ENCODE measurements at places on chromosomes 11 and 22.

GRCh38 chr11:118304568-118305248 lies at the start of gene CD3E:
Gene CD3E (plus strand): TSS chr11:118304730. CDS start chr11:118304953, 223 bp downstream.
- DNase-seq = no peak

GRCh38 chr11:109940816-109941215 lies 152.4 kb upstream of the ZC3H12C start:
- DNase-seq = peak; percentile 75

GRCh38 chr11:20309231-20310025 lies 54.1 kb upstream of the HTATIP2 start:
- no peak for DNase-seq

DNA sequence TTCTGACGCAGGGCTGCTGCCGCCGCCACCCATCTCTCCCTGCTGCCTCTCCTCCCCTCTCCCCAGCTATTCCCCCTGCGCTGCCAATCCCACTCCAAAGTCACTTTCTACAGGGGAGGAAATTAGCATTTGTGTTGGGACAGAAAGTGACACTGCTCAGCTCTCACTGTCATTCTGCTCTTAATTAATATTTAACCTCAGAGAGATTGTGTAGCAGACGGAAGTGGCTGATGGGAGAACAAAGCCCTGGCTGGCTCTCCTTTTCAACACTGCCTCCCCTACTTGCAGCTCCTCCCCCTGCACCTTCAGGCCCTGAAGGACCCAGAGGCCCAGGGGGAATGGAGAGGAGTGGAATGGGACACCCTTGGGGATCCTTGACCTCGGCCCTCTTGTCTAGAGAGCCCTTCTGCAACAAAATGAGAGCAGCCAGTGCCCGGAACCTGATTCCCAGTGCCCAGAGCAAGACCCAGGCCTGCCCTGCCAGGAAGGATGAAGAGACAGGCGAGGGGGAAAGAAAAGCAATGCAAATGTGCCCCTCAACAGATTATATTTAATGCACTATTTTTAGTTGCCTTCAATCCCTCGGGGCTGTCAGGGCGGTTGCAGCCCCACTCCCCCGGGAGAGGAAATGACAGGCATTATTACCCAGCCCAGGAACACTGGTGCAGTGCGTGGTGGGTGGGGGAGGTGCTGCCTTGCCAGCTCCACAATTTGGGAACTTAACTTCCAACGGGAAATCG lies 14.6 kb upstream of the NRGN start:
- DNase-seq = peak; percentile 20

- no peak for DNase-seq
Measured at GRCh38 chr11:89235083-89235482, 57.4 kb downstream of the TYR start.

DNA sequence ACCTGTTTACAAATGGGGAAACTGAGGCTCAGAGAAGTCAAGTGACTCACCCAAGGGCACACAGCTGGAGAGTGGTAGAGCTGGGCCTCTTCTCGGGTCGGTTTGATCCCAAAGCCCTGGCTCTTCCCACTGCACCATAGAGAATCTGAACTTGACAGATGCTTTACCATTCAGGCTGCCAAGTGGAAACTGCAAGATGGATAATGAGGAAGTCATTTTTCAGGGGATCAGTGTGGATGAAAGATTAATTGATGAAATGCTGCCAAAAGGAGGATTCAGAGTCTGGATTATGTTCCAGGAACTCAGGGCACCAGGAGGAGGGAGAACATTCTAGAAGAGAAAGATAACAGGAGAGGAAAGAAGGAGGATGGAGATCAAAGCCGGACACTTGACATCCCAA lies 185.9 kb upstream of the ZBED5 start:
- DNase-seq = no peak

DNA sequence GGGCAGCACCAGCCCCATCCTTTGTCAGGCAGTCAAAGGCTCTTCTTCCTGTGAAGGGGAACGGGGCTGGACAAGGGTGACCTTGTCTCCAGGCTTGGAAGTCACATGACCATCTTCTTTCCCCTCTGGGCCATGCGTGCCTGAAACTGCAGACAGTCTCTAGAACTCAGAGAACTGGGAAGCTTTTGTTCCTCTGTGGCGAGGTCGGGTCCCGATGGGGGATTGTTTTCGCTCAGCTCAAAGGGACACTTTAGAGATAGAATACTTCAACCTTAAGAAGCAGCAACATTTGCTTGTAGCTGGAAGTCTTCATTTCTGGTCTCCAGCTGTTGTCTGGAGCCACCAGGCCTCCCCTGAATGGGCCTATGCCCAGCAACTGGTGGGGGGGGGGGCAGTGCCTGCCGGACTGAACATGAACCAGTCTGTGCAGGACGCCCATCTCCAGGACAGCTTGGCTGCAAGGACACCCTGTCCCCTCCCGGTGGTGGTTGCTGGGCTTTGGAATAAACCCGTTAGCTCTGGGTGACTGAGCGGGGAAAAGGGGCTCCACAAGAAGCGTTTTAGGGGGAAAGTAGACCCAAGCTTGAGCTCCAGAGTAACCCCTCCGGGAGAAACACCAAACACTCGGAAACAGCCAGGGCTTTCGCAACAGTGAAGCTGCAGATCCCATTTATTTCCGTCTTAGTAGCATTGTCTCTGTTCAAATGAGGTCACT lies 55.7 kb upstream of the EMID1 start:
- DNase-seq = no peak

DNA sequence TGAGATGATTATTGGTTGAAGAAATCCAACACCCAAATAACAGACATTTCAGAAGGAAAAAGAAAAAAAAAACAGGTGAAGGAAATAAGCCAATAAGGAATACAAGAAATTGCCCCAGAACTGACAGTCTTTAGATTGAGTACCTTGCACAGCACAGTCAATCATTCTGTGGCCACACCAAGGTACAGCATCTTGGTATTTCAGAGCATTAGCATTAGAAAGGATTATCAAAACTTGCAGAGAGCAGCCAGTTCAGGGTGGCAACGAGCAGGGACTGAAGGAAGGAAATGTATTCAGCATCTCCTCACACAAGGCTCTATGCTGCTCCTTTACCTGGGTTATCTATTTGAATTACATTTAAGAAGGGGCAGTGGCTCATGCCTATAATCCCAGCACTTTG lies 2.1 kb downstream of the ADA2 start:
- no peak for DNase-seq

DNA sequence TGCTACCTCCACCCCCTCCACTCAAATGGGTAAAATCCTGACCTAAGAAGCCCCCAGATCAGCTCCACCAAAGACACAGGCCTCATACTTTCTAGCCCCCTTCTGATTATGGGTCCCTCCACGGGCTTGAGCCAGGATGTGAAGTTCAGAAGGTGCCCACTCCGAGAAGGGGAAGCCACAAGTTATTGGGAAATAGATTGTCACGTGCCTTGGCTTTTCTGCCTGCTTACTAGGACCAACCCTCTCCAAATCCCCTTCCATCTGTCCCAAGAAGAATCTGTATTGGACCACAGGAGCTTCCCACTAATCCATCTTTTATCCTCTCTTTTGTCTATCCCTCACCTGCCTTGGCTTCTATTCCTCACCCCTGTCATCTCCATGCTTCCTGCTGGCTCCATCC lies 3.0 kb upstream of the NRGN start:
- no peak for DNase-seq

GRCh38 chr11:898143-898511 lies 12.5 kb downstream of the CHID1 start:
- peak; percentile 14 for DNase-seq

- DNase-seq = no peak
Measured at GRCh38 chr22:39474351-39475111, 17.7 kb downstream of the MGAT3 start.

DNA sequence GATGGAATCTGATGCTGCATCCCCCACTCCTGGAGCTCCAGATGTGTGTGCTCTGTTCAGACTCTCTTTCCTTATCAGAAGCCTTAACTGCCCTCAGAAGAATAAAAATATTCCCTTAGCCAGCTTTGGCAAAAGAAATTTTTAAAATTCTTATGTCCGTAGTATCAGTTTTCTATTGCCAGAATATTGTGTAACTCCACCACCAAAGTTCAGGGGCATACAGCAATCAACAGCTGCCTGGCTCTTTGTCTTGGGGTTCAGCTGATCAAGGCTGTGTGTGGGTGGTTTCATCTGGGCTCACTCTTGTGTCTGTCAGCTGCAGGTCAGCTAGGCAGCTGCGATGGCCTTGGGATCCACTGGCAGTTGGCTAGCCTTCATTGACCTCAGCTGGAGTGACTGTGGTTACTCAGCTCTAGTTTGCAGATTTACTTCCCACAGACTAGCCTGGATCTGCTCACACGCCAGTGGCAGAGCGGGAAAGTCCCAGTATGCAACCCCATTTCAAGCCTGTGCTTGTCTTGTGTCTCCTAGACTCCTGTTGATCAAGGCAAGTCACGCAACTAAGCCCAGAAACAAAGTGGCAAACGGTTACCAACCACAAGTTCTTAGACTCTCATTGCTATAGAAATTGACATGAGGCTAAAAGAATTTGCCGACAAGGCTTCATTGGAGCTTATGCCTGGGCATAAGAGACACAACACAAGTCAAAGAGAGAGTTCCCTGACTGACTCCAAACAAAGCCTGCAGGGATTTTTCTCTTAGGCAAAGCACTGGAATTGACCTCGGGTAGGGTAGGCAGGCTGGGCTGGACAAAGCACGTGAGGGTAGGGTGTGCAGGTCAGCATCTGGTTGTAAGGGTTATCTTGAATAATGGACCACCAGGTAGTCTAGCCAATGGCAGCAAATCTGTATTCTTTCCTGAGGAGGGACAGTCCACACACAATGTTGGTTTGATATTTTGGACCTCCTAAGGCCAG lies 7.5 kb downstream of the TMEM138 start:
- no peak for DNase-seq

DNA sequence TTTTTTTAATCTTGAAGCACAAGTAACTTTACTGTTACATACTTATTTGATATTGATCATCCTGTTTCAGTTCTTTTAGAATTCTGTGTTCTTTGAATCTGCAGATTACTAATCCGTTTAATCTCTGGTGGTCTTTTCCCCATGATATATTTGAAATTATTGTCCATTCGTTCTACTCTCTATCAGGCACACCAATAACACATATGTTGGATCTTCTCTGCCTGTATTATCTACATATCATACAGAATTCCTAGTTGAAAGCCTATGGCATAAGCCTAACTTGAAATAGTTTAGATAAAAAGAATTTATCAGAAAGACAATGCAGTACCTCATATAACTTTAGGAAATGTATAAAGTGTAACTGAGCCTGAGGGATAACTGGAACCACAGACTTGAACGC lies 32.6 kb downstream of the STK33 start:
- no peak for DNase-seq

DNA sequence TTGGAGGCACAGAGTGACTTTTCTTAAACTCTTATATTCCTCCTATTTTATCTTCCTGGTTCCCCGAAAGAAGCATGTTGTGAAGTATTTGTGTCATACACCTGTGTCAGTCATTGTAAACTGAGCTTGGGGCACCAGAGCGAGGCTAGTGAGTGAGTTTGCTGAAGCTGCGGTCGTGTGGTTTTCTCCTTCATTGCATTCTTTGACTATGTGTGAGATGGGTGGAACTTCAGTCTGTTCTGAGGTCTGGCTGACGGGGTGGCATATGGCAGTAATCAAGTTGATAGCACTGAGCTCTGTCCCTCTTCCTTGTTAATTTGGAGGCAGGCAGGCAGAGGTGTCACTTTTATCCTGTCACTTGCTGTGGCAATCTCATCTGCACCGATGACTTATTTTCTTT lies 4.2 kb downstream of the VPS26B start:
- peak; percentile 82 for DNase-seq

GRCh38 chr11:28913883-28914282 lies 805.7 kb downstream of the METTL15 start:
- no peak for DNase-seq

DNA sequence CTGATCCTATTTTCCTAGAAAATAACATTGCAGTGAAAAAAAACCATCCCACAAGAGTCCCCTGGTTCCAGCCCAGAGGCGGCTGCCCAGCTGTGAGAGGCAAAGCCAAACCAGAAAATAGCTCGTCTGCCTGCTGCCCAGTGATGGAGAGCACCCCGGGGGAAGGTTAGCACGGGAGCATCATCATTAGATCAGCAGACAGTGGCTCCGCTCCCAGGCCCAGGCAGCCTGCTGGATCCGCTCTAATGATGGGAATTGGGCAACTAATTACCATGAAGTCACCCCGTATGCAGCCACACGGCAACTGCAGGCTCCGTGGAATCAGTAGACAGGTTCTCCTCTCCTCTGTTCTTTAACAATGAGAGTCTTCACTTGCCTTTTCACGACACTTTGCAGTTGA lies 17.1 kb upstream of the B3GAT1 start:
- DNase-seq = no peak

DNA sequence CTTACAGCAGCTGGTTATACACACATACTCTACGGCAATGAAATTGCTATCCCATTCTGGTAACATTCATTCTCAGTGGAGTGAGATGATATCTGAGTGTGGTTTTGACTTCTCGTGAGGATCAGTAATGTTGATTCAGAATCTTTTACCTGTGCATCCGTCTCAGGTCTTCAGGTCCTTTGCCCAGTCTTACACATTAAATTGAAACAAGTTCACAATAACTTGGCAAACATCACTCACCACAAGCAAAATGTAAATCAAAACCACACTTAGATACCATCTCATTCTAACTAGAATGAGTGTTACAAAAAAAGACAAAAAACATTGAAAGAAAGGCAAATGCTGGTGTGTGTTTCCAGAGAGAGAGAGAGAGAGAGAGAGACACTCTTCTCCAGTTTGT lies 14.0 kb downstream of the RGL4 start:
- DNase-seq = no peak

DNA sequence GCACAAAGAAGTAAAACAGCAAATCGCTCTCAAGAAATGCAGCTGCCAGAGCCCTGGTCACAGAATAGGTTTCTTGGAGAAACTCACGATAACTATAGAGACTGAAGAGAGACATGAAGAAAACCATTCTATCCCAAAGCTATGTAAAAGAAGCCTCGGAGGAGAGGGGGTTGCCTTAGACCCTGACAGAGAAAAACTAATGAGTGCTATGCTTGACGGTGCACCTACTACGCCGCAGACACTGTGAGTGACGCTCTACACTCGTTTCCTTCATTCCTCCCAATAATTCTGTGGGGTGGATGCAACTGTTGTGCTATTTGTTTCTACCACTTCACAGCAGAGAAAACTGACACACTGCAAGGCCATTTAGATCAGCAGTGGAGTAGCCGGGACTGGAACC lies 121.8 kb downstream of the ETS1 start:
- DNase-seq = no peak
